ENCODE measurements at places on chromosomes 1 and 21. TPM values are rescaled to one million over a fixed set of nuclear protein-coding genes. Genes with fewer than 3 reads are reported as not detected.

Gene MEX3A
- total RNA-seq: 12.9 TPM

Gene ATAD3C
- 1.4 TPM for total RNA-seq

Gene WNT4
- 1.4 TPM for total RNA-seq

Gene PTAFR
- total RNA-seq: 3.9 TPM

Gene DUSP10
- 6.2 TPM for total RNA-seq

Gene TPR
- 39.3 TPM for total RNA-seq

Gene C1orf141
- total RNA-seq: not detected

Gene LEPR
- total RNA-seq: 0.46 TPM

Gene SELP
- not detected for total RNA-seq

Gene S100A7A
- not detected for total RNA-seq

All from PC-3 (cell line).